CD4-positive, alpha-beta T cell treated with Interferon alpha-2 for 1 hour (primary cell): ENCODE measurements at places on chromosomes 2 and 18.

- no peak for DNase-seq
These were observed 48.0 kb upstream of the ID2 start for GRCh38 chr2:8633735-8634313.

GRCh38 chr2:215949991-215950404 is 63.4 kb downstream of the MREG start:
- no peak for DNase-seq

DNA sequence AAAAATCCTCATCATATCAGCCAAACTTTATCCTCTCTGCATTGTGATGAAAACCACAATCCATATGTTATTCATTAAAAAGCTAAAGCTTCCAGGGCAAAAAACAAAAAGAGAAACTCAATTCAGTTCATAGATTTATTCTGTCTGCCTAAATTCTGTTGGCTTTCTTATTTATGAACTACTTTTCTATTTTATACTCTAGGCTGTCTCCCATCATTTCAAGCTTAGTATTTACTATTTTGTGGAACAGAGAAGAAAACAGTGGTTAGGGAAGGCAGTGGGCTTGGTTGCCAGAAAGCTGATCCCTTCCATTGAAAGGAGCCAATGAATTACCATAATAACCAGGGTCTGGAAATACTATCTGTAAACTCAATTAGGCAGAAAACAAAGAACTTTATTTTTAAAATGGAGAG is 71.8 kb downstream of the RAPH1 start:
- no peak for DNase-seq

DNA sequence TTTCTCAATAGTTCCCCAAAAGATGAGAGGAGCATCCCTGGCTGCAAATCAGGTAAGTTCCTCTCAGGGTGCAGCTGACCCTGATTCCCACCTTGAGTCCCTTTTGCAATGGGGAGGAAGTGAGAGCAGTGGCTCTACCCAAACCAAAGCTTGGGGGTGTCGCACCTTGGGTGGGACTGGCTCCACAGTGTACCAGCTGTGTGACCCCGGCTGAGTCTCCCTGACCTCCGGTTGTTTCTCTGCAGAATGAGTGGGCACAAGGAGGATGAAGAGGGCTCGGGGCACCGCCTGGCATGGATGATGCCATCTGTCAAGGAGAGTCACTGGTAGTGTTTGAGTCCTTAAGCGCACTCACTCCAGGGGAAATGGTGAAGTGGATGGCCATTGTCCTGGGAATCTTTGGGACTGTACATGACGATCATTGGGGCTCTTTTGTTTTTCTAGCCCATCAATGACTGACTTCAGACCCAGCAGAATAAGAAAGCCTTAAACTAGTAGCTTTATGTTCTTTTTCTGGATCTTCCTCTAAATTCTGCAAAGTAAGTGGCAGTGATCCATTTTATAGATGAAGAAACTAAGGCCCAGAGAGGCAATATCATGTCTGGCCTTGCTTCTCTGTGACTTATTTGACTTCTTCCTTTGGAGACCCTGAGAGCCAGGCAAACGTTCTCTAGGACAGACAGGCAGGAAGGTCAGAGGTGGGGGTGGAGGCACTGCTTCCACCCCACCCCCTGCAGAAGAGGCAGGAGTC is 106.3 kb upstream of the ST3GAL5 start:
- DNase-seq: no peak

DNA sequence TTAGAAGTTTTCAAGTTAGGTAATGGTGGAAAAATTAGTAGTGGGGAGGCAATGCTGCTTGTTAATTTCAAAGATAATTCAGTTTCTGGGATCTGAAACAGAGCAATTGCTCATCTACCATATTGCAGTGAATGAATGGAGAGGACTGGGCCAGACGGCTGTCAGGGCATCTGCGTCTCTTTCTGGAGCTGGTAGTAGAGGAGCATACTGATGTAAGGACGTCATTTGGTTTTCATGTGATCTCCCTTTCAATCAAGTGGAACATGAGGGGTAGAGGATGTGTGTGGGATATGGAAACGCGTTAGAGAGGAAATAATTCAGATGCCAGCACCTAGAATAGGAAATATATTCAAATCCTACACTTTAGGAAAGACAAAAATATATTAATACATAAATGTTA is 490.3 kb downstream of the ADCYAP1 start:
- DNase-seq: no peak

- peak; percentile 56 for DNase-seq
These were observed 119.8 kb downstream of the PLB1 start for GRCh38 chr2:28615706-28616105.

- DNase-seq: no peak
These were observed 7.0 kb downstream of the CCDC93 start for GRCh38 chr2:118006861-118007260.

DNA sequence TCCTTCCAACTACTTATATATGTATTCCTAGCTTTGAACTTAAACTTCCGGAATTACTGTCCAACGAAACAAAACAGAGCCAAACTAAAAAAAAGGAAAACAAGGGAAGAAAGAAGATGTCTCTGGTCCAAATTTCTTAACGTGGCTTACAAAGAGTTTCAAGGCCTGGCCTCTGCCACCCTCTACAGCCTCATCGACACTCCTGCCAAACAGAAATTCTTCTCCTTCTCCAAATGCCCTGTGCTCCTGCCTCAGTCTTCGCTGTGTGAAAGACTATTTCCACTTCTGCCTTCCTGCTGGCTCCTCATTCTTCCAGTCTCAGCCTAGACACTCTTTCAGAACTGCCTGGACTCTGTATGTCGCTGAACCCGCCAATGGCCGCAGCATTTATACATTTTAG is 249.2 kb downstream of the TXNL1 start:
- no peak for DNase-seq

GRCh38 chr2:11569636-11570035 is 35.8 kb downstream of the GREB1 start:
- DNase-seq: no peak

GRCh38 chr2:97871096-97871780 is 124.5 kb downstream of the TMEM131 start:
- no peak for DNase-seq

GRCh38 chr2:38556006-38556801 is 46.5 kb downstream of the HNRNPLL start:
- DNase-seq: no peak

DNA sequence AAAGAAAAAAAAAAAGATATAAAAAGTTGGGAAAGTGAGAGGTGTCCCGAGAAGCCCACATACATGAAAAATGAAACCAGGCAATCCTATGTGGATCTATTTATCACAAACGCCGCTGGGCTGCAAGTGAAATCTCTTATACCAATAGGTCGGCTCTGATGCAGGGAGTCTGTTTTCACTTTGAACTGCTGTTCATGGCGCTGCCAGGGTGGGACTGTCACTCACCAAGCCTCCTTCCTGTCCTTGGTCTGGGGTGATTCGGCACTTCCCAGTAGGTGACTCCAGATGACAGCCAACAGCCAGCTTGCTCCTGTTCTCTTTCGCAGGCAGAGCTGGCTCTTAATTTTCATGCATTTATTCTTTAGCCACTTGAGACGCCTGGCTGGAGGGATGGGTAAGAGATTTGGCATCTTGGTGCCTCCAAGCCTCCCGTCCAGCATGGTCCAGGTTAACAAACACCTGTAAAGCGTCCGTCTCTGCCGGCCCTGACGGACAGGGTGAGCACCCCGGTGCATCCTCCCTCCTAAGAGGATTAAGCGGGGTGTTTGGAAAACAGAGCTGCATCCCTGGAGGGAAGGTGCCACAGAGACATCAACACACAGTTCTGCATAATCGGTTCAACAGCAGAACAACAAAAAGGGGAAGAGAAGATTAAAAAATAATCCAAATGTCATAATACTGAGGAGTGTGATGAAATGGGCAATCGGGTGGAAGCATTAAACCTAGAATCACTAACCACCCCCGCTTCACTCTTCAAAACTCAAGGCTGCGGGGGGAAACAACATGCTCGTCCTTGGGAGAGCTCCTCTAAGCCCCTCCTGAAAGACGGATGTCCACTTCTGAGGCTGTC is 58.7 kb downstream of the STEAP3 start:
- DNase-seq: no peak

DNA sequence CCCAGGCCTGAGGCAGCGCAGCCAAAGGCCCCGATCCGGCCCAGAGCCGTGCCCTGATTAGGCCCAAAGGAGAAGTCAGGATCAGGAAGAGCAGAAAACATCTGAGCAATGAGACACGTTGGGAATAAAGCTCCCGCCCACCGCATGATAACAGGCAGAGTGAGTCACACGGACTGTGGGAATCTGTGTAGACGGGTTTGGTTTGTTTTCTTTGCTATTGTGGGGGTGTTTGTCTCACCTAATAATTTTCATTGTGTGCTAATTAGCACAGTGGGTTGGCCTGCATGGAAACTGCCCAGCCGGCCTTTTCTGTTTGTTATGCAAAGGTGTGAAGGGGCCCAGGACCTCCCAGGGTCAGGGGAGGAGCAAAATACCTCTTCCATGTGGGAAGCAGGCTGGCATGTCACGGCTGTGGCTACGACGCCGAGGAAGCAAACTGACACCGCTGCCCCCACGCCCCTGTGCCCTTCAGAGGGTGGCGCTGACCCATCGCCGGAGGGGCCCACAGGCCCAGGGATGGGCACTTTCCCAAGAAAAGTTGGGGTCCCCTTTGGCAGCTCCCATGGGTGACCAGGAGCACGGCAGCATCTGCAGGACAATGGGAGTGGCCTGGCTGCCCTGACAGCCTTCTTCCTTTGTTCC is 68.4 kb upstream of the CTDP1 start:
- DNase-seq: no peak

DNA sequence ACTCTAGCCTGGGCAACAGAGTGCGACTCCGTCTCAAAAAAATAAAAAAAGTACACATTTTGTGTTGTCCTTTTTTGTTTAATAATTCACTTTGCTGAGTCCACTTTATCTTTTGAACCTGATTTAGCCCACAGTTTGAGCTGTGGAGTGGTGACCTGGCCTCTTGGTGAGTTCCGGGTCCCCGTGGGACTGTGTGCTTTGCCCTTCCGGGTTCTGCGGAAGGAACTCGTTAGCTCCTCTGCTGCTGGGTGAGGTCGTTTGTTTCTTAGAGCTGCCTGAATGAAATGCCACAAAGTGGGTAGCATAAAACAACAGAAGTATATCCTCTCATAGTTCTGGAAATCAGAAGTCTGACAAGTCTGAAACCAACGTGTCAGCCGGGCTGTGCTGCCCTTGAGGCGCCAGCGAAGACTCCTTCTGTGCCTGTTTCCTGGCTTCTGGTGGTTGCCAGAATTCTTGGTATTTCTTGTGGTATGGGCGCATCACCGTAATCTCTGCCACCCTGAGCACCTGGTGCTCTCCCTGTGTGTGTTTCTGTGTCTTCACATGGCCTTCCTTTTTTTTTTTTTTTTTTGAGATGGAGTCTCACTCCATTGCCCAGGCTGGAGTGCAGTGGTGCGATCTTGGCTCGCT is 3.5 kb downstream of the EFHD1 start:
- no peak for DNase-seq

DNA sequence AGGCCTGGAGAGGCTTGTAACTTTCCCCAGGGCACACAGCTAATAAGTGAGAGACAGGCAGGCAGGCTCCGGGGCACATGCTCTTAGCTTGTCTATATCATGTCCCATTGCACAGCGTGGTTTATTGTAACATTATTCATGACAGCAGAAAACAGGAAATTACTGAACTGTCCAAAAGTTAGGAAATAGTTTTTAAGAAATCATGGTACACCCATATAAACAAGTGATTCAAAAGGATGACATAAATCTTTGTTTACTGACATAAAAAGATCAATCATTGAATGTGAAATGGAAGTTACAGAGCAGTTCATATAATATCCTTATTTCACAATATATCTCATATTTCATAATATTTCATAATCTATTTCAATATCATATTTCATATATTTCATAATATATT is 34.3 kb upstream of the TXNDC2 start:
- DNase-seq: peak; percentile 22

DNA sequence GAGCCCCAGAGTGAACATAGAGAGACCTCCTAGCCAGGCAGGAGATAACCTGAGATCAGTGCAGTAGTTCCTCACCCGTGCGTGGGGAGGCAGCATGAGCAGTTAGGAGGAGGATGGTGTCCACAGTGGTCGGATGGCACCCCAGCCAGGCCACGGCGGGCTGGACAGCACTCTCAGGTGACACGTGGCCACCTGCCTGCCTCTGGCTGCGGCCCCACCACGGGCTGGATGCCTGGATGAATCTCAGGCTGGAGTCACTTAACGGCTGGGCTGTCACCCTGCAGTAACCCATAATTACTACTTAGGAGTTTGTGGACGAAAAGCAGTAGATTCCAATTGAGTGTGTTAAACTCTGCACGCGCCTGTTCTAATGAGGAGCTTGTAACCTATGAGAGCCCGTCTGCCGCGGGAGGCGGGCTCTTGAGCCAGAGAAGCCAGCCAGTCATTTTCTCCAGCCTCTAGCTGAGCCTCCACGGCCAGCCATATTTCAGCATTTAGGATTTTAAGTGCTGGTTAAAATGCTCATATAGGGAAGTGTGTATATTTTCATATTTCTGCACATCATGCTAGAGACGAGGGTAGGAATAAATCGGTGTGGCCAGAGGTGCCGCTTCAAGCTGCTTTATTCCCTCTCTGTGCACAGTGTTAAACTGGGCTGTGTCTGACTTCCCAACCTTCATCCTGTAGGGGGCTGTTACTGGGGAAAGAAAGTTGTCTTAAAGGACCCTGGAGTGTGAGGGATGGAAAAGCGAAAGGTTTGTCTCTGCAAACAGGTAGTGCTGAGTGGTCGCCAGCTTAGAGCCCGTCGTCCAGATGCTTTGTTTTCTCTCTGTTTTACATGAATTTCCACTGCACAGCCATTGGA is 144.0 kb downstream of the GLI2 start:
- no peak for DNase-seq

DNA sequence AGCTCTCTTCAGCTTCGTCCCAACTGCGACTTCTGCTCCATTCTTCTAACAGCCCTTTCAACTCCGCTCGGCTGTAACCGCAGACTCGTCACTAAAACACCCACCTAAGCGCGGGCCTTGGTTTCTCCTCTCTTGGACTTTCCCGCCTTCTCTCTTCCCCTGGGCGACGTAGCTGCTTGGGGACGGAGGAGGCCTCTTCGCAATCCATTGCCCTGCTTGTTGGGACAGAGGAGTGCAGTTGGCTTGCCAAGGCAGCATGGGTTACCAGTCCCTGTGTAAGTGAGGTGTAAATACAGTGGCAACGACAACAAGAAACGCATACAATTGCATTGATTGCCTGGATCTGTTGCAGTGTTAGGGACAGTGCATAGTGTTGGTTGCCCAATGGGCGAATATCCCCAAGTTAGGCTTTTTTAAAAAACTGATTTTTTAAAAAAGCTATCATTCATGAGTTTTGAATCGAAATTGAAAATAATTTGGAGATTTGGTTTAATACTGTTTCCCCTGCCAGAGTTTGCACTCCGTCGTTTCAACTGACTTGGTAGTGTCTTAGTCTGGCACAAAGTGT is 484 bp upstream of the DARS1 start:
- DNase-seq: no peak

DNA sequence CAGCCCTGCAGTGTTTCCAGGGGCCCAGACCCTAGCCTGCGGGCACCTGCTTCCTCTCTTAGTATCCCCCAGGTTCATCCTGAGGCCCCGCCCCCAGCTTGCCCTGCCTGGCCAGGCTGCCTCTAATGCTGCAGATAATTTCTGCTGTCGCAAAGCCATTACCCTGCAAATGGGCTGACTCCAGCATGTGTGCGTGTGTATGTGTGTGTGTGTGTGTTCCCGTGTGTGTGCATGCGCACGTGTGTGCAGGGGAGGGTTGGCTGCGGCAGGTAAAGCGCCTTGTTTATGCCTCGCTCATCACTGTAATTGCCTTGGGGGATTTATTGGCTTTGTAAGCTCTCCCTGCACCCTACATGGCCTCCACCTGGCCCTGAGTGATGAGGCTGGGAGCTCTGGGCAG is 7.6 kb upstream of the PRSS56 start:
- no peak for DNase-seq

GRCh38 chr2:217154923-217155322 is 295.1 kb upstream of the TNP1 start:
- no peak for DNase-seq

- DNase-seq: no peak
These were observed 515.2 kb downstream of the RNF144A start for GRCh38 chr2:7432436-7432835.
